ENCODE measurements at places on chromosomes 11 and 22.

- no peak for DNase-seq
These were observed 7.3 kb upstream of the FXYD2 start for GRCh38 chr11:117831661-117832415.

- DNase-seq = no peak
These were observed 50.9 kb upstream of the CDON start for GRCh38 chr11:126113515-126113957.

- peak; percentile 1 for DNase-seq
These were observed 33.0 kb downstream of the SERGEF start for GRCh38 chr11:17979770-17980371.

DNA sequence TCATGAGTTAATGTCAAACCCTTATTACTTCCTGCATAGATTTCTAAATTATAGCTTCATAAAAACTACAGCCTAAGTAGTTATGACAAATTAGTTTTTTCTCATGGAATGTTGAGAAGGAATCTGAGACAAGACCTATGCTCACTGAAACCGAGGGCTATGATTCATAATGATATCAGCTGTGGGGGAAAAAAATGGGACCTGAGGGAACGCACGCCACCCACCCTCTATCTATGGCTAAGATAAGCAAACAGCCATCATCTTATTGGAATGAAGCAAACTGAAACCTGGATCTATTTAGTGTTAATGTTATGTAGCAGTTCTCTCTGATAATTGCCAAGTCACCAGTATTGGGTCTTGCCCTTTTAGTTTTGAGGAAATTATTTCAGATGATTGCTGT is 906.9 kb upstream of the RAG2 start:
- DNase-seq = no peak

DNA sequence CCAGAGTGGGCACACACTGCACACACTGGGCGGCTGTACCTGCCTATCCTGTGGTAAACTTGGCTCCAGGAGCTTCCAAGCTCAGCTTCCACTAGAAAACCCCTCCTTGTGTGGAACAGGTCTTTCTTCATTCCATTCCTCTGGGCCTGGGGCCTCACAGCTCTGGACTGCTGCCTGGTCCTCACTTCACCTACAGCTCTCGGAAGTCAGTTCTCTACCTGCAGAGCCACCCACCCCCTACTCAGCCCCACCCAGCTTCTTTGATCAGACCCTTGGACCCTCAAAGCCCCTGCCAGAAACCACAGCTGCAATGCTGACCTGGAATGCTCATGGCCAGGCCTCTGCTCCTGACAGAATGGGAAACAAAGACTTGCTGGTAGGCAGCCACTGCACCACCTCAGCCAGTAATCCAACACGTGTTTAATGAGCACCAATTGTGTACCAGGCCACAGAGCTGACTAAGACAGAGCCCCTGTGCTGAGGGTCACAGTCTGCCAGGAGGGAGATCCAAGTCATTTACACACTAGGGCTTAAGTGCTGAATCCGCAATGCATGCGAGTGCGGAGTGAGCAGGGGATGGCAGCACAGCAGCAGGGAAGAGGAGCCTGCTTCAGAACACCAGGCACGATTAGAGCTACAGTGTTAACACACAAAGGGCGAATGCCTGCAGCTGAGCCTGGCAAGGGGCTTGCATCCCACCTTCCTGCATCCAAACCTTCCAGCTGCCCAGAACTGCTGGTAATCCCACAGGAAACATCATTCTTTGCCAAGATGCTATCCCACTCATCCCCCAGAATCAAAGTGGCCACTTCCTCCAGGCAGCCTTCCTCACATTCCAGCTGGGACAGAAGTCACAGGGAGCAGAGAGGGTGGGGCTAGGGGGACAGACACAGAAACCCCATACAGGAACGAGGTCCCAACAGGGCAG is 4.6 kb downstream of the GNB1L start:
- no peak for DNase-seq

DNA sequence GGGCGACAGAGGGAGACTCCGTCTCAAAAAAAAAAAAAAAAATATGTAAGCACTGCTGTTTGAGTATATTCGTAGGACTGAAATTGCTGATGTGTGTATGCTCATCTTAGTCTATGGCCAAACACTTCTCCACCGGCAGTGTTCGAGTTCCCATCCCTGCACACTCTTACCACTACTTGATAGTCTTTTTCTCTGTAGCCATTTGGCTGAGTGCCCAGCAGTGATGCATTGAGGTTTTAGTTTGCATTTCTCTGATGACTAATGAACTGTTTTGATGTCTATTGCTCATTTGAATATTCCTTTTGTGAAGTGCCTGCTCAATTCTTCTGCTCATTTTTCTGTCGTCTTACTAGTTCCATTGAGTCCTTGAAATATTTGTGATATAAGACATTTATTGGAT is 1.9 kb downstream of the TIRAP start:
- no peak for DNase-seq

DNA sequence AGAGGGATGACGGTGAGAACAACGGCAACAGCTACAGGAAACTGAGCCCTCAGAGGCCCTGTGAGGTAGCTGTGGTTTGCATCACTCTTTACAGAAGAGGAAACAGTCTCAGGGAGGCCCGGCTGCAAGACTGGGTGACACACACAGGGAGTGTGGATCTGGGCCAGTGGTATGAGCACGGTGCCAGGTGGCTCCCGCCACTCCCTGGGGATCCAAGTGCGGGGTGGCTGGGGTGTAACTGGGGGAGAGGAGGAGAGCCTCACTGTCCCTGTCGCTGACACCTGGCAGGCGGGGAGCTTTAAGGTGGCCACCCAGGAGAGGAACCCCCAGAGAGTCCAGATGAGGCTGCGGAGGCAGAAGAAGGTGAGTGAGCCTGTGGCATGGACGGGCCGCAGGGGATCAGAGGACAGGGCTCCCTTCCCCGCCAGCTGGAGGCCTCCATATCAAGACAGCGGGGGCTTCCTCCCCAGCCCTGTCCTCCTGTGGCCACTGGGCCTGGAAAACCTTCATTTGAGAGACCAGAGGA is 5.6 kb downstream of the RGL4 start:
- DNase-seq = peak; percentile 86

DNA sequence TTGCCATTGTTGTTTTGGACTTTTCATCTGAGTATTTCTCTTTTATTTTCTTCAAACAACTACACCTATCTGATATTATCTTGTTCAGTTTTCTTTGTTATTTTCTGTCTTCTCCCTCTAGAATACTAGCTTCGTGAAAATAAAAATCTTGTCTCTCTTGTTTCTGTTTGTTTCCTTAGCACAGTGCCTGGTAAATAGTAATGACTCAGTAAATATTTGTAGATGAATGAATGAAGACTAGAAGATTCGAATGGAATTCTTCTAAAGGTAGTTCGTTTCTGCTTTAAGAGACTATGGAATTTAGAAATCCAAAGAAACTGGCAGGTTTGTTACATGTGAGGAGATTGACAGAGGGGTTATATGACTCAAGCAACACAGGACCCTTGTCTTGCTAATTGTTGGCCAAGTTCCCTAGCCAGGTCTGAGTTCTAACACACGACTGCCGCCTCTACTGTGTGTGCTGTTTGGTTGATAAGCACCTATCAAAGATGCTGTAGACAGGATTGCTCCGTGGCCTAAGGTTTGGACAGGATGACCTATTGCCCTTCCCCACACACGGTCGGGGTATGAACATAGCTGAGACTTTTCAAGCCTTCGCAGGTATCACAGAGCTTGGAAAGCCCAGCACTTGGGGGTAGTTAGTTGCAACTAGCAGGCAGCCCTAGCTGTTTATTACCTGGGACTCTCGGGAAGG is 831 bp upstream of the TMEM135 start:
- no peak for DNase-seq

DNA sequence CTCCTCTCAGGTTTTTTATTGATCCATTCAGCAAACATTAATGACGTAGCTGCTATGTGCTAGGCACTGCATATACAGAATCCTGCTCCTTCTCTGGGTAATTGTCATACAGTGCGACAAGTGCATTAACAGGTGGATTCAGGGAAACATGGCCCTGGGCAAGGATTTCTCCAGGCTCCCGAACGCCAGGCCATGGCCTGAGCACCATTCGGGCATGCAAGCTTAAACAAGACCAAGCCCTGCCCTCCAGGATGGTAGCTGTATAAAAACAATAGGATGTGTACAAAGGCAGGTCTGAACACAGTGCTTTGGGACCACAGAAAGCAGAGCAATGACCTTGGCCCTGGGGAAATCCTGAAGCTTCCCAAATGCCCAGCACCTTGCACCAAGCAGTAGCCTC is 9.1 kb upstream of the SYT7 start:
- DNase-seq = no peak

- no peak for DNase-seq
These were observed 373.3 kb upstream of the CCDC90B start for GRCh38 chr11:83659466-83659865.

GRCh38 chr11:91081440-91082043 is 858.7 kb upstream of the CHORDC1 start:
- no peak for DNase-seq

GRCh38 chr11:11450744-11451362 is 97.8 kb upstream of the CSNK2A3 start:
- no peak for DNase-seq

DNA sequence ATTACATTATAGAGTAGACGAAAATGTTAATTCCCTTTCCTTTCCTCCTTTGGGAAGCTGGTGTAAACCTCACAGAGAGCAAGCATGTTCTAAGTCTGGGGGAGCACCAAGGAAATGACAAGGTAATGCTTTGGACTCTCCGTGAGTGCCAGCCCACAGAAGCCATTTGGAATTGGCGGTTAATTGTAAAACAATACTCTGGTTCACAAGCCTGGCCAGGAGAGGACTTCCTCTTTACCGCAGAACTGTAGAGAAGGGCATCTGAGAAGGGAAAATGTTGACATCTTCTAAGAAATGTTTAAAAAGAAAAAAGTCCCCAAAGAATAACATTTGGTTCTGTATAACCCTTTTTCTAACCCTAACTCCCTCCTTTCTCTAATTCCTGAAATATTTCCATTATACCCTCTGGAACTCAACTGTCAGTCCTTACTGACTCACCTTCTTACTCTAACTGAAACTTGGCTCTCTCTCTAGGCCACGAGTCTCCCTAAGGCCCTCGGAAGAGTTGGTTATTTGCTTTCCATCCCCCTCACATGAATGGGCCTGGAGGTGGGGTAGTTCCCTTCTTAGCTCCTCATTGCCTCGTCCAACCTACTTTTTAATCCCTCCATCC is 379.8 kb downstream of the SOX6 start:
- DNase-seq = no peak

DNA sequence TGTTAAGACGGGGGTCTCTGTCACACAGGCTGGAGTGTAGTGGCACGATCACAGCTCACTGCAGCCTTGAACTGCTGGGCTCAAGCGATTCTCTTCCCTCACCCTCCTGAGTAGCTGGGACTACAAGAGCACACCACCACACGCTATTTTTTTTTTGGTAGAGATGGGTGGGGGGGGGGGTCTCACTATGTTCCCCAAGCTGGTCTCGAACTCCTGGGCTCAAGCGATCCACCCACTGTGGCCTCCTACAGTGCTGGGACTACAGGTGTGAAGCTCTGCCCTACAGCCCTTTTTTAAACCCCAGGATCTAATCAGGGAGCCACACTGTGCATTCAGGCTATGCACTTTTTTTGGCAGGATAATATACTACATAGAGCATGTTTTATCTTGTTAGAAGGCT is 1.4 kb upstream of the DHCR7 start:
- DNase-seq = no peak

GRCh38 chr11:73976451-73977151 is 6.0 kb downstream of the UCP2 start:
- no peak for DNase-seq

DNA sequence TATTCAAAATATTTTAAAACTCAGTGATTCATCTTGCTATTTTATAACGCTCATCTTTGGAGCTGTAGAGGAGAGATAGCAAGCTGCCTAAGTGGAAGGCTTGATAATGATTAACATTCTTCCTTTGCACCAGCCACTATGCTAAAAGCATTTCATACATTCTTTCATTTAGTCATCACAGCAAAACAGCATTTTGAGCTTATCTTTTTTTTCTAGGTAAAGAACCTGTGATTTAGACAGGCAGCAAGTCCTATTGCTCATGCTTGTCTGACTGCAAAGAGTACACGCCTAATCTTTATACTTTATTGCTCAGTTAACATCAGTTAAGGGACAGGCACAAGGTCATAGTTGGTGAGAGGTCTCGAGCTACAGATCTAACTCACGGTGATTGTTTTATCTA is 713.1 kb upstream of the ARHGAP42 start:
- DNase-seq = no peak

DNA sequence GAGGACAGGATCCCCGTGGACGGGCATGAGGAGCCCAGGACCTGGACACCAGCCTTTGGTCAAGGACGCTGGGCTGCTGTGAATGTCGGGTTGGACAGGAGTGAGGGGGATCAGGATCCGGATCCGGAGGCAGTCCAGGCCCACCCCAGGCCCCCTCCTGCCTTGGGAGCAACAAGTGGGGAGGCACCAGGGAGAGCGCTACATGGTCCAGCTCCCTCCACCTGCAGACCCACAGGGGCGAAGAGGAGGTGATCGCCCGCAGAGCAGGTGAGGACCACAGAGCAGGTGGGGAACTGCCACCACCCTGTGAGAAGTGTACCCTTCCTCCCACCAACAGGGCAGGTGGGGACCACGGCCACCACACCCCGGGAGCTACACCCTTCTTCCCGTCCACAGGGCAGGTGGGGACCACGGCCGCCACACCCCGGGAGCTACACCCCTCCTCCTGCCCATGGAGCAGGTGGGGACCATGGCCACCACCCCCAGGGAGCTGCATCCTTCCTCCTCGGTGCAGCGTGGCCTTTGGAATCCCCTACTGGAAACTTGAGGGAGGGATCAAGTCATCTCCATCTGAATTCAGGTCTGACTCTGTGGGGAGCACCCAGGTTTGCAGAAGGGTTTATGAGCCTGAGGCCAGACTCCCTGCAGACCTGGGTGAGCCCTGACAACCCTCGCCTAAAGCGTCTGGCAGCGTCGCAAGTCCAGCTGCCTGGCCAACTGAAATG is 141.0 kb downstream of the BRD1 start:
- no peak for DNase-seq

GRCh38 chr22:22159384-22159783 is 85.2 kb upstream of the VPREB1 start:
- no peak for DNase-seq

- DNase-seq = no peak
These were observed 17.3 kb downstream of the PGM2L1 start for GRCh38 chr11:74380746-74381439.

DNA sequence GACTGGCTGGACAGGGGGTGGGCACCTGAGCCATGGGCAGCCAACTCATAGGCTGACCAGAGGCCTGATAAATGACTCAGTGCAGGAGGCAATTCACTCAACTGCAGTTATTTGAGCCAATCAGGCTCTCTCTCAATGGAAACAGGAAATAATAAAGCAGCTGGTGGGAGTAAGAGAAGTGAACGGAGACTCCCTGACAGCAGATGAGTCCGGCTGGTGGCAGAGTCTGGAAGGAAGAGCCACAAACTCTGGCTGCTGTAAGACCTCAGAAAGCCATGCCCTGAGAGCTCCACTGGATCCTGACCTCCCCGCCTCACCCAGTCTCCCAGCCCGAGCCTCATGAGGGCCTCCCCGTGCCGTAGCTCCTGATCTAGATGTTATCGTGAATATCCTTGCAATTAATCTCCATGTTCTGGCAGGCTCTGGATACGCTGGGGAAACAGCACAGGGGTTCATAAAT is 69.8 kb downstream of the TRIM29 start:
- no peak for DNase-seq

- no peak for DNase-seq
These were observed 61.7 kb downstream of the CHRDL2 start for GRCh38 chr11:74669211-74670160.

- DNase-seq = no peak
These were observed at the start of gene WNT7B for GRCh38 chr22:45977003-45977411. TSS of gene WNT7B (minus strand) at chr22:45977162. CDS start at chr22:45976754, 408 bp downstream.

GRCh38 chr11:72423840-72424239 is 10.5 kb downstream of the CLPB start:
- no peak for DNase-seq

- no peak for DNase-seq
These were observed 9.0 kb downstream of the USP2 start for GRCh38 chr11:119372260-119373058.

Measured in KG1 (cell line).